ENCODE measurements at places on chromosomes 7 and 10.

DNA sequence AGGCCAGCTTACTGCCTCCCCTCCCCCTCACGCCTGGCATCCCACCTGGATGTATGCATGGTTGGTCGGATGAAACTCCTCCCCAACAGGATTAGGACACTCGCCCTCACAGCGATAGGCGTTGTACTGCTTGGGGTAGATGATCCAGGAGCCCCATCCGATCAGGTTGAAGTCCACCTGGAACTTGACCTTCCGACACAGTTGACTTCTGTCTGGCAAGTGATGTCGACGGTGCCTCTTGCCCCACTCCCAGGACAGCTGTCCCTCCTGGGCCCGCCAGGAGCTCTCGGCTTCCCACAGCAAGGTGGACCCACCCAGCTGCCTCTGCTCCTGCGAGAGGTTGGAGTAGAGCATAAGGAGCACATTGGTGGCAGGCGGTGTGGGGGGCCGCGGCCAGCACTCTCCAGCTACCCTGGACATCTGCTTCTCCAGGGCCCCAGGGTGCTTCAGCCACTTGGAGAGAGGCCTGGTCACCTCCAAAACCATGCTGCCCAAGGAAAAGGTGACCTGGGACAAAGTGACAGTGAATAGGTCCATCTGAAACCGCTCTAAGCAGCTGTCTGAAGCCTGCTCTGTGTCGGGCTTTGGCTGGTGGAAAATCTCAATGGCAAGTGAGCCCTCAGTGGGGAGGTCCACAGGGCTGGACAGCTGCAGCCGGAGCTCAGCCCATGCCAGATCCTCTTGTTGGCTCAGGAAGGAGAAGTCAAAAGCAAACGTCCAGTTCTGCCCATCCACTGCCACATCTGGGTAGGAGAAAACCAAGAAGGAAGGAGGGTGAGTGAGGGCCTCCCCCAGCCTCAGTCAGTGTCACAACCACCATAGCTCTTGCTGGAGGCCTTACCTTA is 6.0 kb downstream of the NODAL start:
- DNase-seq: no peak

DNA sequence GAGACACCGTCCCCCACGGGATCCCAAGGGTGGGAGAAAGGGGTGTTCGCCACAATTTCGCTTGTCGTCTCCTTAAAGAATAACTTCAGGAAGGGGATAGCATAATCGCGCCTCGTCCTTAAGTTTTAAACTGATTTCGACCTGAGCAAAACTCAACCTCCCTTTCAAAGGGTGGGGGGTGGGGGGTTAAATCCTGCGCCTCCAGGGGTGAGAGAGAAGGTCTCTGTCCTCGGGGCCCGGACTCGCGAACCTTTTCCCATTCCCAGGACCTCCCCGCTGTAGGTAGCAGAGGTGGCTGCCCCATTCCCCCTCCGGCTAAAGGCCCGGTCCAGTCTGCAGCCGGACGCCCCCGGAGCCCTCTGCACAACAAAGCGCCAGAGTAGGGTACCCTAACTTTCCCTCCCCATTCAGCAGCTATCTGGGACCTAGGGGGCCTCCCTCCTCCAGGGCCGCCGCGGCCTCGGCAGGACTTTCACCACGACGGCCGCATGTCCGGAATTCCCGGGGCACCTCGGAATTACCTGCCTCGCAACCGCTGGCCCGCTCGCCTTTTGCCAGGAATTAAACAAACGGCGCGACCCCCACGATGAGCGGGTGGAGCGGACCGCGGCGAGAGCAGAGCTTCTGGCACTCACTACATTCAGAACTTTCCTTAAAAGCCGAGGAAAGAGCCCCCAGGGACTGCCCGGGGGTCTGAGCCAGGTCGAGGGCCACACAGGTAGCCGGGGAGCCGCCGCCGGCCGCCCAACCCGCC is 1.7 kb downstream of the CDK6 start:
- DNase-seq: peak; percentile 27

GRCh38 chr7:157528785-157529341 is 192.1 kb downstream of the DNAJB6 start:
- DNase-seq: peak; percentile 10

- no peak for DNase-seq
Measured at GRCh38 chr10:29636178-29636577, 1.4 kb upstream of the SVIL start.

GRCh38 chr10:11076221-11076620 is 58.5 kb downstream of the CELF2 start:
- DNase-seq: no peak

DNA sequence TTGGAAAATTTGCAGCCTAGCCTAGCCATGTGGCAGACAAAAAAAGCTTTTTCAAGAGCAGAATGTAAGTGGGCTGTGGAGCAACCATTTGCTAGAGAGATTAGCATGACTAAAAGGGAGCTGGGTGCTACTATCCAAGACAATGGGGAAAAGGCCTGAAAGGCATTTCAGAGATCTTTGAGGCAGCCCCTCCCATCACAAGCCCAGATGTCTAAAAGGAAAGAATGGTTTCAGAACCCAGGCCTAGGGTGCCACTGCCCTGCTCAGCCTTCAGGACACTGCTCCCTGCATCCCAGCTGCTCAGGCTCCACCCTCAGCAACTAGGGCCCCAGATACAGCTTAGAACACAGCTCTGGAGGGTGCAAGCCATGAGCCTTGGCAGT is 24.7 kb downstream of the PNLIPRP3 start:
- DNase-seq: no peak

DNA sequence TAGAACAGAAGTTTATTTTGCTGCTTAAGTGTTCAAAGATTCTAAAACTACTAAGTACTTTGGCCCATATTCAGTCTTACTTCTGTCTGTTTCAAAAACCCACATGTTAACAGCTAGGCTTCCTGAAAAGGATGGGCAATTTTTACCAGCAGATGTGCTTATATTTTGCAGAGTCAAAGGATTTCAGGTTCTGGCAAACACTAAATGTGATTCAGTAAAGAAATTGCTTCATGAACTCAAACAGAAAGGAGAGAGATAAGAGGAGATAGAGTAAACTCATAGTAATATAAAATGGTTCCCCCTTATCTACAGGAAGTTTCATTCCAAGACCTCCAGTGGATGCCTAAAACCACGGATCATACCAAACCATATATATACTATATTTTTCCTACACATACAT is 248.5 kb downstream of the AGMO start:
- no peak for DNase-seq

DNA sequence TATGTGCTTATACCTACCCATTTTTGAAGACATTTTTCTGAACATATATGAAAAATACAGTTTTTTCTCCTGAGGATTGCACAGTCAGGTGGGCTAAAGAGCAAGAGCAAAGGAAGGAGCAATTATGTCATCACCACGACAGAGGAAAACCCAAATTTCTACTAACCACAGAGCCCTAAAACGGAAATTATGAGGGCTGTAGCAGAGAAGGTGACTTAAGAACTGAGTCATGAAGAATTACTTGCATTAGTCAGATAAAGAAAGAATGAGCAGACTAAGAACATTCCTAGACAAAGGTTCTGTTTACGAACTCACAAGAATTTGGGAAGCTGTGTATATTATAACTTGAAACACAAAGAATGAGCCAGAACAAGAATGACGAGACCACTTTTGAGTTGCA is 974.4 kb downstream of the NXPH1 start:
- DNase-seq: no peak

DNA sequence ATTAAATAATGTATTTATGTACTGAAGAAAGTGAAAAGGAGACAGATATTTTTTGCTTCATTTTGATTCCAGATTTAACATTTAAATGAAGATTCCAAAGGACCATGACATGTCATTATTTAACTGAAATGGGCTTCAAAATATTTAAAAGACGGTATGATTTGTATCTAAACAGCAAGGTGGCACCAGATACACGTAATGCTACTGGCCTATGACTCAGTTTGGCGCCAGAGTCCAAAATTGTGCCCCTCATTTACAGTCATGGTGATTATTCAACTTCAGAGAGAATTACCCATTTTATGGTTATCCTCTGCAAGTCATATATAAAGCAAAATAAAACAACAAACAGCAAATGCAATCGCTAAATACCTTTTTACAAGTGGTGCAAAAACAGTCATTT is 94.5 kb downstream of the ETV1 start:
- DNase-seq: no peak

- DNase-seq: no peak
Measured at GRCh38 chr7:152158801-152159587, 133.5 kb downstream of the GALNT11 start.

DNA sequence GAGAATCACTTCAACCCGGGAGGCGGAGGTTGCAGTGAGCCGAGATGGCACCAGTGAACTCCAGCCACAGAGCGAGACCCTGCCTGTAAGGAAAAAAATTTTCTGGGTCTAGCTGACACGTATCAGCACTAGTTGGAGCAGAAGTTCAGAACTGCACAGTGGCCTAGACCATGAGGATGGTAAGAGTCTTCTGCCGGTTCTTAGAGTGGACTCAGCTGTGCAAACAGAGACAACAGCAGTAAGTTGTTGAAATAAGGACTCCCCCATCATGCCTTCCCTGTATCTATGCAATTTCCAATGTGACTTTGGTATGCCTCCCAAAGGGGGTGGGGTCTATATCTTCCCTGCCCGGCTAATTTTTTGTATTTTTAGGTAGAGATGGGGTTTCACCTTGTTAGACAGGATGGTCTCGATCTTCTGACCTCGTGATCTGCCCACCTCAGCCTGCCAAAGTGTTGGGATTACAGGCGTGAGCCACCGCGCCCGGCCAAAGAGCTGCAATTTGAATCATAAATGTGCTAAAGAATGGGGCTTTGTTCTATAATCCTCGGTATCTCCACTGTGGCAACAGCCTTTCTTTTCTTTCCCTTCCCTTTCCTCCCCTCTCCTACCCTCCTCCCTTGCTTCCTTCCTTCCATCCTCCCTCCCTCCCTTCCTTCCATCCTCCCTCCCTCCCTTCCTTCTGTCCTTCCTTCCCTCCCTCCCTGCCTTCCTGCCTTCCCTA is 14.5 kb upstream of the RNF216 start:
- no peak for DNase-seq

DNA sequence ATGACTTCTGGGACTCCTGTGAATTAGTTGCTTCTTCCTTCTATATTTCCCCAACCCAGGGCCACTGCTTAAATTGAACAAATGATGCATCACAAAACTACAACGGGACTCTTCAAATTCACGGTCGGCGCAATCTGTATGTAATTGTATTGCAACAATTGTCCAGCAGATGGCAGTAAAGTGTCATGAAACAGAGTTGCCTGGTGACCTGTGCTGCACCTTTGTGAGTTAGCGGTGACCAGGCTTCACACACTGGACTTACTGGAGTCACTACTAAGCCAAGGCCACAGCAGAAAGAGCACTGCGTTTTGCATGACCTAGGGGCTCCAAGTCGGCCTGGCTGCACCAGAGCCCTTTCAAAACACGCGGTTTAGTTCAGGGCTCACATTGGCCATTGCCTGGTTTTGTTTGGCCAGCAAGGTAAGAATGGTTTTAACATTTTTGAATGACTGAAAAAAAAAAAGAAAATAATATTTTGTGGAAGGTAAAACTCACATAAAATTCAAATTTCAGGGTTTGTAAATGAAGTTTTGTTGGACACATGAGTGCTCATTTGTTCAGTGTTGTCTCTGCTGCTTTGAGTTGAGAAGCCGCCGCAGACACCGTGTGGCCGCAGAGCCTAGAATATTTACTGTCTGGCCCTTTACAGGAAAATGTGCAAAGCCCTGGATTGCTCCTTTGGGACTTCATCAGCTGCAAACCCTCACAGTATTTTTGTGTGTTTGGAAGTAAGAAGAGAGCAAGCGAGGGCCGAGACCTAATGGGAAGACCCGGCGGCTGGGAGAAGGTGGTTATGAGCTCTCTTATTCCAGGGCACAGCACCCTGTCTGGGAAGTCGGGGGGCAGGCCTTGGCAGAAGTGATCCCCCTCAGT is 23.2 kb upstream of the ZNF32 start:
- DNase-seq: peak; percentile 75

GRCh38 chr10:4215485-4215884 is 430.5 kb upstream of the KLF6 start:
- no peak for DNase-seq

DNA sequence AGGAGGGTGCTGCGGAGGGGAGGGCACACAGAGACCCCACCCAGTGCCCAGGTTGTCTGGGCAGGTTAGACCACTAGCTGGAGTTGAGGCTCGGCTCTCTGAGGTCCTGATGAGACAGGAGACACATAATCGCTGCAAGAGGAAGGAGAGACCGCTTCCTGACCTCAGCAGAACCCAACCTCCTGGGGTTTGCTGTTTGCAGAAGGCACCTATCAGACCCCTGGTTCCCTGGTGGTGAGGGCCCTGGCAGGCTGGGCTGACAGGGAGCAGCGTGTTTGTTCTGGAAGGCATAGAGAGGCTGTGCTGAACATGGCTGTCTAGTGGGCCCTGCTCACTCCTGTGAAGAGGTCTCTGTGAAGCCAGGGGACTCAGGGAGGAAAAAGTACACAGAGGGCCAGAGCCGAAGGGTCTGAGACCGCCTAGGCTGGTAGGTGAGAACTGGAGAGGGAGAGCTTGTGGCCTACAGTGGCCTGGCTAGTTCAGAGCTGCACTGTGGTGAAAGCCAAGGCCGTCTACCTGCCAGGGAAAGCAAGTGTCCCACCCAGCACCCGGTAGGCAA is 39.4 kb upstream of the NPFFR1 start:
- DNase-seq: no peak

GRCh38 chr10:17134737-17135260 is 5.2 kb upstream of the CUBN start:
- no peak for DNase-seq

DNA sequence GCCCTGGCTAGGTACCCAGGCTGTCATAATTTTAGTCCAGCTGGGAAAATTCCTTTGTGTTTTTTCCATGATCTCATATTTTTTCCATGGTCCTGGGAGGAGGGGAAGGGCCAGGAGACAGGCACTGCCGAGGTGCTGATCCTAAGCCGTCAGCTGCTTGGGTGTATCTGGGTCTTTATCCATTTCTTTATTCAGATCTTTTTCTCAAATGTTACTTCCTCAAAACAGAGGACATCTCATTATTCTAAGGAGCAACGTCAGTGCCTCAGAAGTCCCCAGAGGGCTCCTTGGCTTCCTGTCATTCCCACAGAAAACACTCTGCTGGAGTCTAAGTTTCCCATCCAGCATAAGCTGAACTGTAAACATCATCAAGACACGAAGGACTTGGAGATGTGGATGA is 2.8 kb upstream of the OR6V1 start:
- DNase-seq: no peak

DNA sequence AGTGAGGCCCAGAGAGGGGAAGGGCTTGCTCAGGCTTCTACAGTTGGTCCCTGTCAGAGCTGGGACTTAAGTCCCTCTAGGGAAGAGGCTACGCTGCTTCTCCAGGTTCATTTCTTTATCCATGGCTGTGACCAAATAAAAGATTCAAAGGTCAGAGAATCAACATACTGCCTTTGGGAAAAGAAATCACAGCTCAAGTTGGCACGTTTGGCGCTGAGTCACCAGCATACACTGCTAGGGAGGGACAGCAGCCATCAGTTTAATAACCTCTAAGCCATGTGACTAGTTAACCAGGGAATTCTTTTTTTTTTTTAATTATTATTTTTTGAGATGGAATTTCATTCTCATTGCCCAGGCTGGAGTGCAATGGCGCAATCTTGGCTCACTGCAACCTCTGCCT is 28.4 kb upstream of the CRHR2 start:
- DNase-seq: no peak

GRCh38 chr7:112757337-112757736 is 32.9 kb downstream of the TMEM168 start:
- no peak for DNase-seq

Data from testis (tissue), 5 donors.